ENCODE measurements at places on chromosomes 2 and 18. TPM values are rescaled to one million over a fixed set of nuclear protein-coding genes. Genes with fewer than 3 reads are reported as not detected.

GRCh38 chr2:66526180-66526579 is 91.3 kb downstream of the MEIS1 start:
- no peak for DNase-seq

Gene SALL3
- not detected for polyA plus RNA-seq

DNA sequence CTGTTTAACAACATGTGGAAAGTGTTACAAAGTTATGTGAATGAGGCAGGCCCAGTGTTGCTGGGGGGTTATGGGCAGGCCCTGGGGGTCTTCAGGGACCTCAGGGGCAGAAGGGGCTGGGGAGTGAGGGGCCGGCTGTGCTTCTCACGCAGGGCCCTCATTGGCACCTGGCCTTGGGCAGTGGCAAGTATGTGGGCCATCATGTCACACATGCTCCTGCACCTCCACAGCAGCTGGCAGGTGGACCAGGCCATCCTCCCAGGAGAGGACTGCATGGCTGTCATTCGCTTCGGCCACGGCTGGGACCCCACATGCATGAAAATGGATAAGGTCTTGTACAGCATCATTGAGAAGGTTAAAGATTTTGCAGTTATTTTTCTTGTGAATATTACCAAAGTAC is 47.4 kb downstream of the ZNF385B start:
- no peak for DNase-seq

Gene ANTXR1
- 123 TPM for polyA plus RNA-seq

DNA sequence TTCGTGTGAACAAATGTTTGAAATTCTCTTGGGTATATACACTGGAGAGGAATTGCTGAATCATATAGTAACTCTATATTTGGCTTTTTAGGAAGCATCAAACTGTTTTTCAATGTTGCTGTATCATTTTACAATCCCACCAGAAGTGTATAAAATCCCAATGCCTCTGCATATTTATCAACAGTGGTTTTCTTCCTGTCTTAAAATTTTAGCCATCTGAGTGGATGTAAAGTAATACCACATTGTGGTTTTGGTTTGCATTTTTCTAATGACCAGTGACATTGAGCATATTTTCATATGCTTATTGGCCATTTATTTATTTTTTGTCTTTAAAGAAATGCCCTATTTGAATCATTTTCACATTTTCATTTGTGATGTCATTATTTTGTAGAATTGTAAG is 22.8 kb upstream of the LRP1B start:
- no peak for DNase-seq

GRCh38 chr2:46010925-46011490 is 286.2 kb upstream of the EPAS1 start:
- no peak for DNase-seq

DNA sequence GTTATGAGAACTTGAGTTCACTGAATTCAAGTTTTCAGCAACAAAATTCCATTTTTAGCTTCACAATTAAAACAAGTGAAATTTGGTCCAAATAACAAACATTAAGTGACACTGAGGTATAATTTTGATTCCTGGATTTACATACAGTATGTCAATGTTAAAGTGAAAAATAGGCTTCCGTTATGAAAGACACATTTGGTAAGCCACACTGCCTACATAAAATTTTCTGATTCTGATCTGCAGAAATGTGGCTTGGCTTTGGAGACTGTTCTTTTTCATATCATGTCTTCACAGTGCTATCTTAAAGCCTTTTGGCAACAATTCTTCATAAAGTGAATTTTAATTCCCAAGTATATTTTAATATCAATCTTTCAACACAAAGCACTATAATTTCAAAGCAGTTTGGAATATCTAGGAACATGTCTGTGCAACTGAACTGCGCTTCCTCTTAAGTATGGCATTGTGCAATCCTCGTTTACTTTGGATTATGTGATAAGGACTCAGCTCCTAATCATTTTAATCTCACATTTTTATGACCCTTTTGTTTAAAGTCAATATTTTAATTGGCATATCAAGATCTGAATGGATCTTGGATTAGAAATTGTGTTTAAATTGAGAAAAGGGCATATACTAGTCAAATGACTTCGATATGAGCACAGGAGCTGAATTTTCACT is 60.0 kb downstream of the RBMS1 start:
- DNase-seq = no peak

DNA sequence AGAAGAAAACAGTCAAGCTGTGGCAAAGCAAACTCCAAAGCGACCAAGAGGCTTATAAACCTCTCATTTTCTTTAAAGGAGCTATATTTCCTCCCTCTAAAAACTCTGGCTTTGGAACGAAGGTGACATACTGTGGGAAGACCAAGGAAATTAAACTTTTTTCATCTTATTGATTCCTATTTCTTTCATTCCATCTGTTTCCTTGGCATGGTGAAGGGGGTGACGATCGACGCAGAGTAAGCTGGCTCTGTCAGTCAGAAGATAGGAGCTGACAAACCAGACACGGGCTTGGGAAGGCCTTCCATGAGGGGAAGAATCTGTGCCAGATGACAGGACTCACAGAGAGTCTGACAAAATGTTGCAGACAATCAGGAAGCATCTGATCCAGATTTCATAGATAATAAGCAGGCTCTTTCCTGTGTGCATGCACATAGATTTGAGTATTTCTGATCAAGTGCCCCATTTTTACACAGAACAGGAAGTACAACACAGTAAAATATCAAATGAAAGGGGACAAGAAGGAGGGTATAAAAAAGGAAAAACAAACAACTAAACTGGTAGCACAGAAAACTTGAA is 261.7 kb downstream of the SATB2 start:
- DNase-seq = no peak

DNA sequence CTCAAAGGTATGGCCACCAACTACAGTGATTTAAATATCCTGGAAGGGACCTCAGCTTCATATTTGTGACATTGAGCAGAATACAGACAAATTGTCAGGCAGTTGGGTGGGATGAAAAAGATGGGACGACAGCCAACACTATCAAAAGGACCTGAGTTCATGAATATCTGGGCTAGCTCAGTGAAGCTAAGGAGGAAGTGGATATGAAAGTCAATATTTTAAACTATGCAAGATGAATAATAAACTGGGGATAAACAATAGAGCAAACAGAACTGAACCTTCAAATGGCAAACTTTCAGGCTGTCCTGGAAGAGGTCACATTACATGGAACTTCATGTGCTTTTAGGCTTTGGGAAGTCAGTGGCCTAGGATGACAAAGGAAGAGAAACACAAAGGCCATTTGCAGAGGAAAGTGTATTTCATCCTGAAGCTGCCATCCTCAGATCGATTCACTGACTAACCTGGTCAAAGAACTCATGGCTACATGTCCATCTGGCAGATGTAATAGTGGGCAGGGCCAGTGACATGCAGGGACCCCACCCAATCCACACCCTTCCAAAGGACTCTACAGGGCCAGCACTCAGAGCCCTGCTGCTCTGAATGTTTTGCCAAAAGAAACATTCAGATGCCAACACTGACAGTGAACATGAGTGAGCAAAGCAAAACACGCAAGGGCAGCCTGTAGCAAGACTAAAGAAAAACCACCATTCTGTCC is 175.7 kb downstream of the ETAA1 start:
- no peak for DNase-seq

GRCh38 chr2:55420439-55420725 is 726 bp upstream of the CCDC88A start:
- no peak for DNase-seq

Gene MEP1B
- polyA plus RNA-seq = 0.11 TPM

Gene CHRNA1
- polyA plus RNA-seq = 158 TPM

DNA sequence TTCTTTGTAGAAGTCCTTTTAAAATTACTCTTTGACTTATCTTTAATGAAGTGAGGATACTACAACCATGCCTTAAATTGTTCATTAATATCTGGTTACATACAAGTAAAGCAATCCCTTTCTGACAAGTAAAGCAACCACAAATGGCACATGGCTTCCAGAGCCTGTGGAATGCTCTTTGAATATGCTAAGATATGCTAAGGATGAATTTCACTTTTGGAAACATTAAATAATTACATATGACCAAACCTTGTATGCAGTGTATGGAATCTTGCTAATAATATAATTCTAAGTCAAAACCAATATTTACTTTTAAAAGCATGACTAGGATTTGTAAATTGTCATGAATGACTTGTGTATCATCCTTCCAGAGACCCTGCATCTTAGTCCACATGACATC is 1711.2 kb upstream of the CELF4 start:
- no peak for DNase-seq

All from forelimb muscle (tissue), 1 donor.